ENCODE measurements at places on chromosomes 12 and 14.

DNA sequence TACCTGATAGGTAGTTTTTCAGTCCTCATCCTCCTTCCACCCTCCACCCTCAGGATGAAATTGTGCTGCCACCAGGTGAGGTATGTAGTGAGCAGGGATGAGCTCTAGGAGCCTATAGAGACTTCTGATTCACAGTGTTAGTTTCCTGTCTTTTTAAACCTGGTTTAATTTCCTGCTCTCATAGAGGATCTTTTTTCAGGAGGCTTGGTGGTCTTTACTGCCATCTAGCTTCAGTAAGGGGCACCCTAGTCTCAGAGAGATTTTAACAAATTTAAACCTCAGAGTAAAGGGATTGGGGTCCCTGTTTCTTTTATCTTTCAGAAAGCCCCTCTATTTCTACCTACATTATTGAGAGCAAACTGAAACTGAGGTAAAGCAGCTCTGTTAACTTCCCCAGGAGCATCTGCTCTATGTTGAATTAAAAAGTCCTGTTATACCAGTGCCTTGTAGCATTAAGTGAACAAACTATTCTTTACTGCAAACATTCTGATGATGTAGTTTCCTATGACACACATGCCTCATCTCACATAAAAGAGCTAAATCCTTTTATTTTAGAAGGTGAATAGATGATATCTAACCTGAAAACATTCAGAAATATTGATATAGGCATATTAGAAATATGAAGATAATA is 172.2 kb upstream of the DDHD1 start:
- DNase-seq = no peak

- no peak for DNase-seq
Observed at GRCh38 chr12:130709971-130710732, 5.9 kb downstream of the RIMBP2 start.

DNA sequence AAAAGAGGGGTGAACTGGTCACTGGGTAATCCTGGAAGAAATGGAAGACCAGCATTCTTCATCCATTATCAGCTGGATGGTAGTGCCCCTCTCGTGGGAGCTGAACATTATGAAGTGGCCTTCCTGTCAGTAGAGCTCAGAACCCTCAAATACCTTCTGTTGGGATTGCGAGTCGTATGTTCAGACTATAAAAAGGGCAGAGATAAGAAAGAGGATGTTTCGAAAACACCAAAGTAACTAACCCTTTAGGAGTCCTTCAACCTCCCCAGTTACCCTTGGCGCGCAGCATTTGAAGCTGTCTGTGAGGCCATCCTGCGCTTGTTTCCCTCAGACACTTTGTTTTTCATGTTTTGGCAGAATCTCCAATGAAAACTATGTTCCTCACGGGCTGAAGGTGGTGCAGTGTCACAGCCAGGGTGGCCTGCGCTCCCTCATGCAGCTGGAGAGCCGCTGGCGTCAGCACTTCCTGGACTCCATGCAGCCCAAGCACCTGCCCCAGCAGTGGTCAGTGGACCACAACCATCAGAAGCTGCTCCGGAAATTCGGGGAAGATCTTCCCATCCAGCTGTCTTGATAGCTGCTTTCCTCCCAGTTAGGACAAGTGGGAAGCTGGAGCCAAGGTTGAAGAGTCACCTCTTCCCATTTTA is 19.3 kb upstream of the GALNT16 start:
- no peak for DNase-seq

- DNase-seq = no peak
Observed at GRCh38 chr14:29075761-29076160, 309.2 kb downstream of the FOXG1 start.

- DNase-seq = no peak
Observed at GRCh38 chr12:124694846-124695497, 127.6 kb upstream of the NCOR2 start.

DNA sequence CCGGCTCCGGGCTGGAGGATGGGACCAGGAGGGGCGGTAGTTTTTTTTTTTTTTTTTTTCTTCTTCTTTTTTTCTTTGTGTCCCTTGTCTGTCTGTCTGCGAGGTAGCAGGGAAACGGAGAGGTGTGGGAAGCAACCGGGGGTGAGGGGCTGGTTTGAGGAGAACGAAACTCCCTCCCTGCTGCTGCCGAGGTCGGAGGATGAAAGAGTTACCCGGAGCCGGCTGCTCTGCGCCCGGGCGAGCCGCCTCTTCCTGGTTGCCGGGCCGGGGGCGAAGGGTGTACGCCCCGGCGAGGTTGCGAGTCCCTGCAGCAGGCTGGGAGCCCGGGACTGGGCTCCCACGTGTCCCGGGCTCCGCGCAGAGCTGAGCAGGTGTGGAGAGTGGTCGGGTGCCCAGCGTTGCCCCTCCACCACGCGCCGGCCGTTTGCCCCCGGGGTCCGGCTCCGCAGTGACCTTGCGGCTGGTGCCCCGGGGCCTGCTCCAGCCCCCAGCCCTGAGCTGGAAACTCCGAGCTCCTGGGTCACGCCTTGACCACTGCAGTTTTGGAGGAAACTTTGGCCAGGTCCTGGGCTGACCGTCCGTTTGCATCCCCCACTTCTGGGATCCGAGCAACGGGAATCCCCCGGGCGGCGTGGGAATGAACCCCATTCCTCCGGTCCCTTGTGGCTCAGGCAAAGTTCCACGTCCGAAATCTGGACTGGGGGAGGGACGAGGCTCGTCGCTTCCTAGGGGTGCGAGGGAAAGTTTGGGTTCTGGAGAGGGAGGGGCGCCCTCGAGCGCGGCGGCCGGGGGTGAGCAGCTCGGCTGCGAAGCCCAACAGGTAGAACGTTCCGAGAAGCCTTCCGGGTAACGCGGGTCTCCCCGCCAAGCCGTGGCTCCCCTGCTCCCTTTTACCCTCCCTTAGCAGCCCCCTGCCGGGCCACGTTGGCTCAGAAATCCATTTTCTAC is 1.3 kb downstream of the CHST11 start:
- DNase-seq = peak; percentile 51

DNA sequence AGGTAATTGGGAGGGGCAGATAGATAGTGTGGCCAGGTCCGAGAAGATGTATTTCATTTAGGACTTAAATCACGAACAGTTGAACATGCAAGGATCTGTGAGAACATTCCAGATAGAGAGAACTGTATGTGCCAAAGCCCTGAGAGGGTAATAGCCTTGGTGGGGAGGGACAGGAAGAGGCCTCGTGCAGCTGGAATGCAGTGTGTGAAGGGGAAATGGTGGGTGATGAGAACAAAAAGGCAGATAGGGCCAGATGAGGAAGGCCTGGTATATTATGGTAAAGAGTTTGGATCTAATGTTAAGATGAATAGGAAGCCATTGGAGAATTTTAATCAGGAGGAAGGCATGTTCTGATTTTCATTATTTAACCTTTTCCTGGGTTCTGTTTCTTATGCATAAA is 136.3 kb downstream of the TPH2 start:
- no peak for DNase-seq

DNA sequence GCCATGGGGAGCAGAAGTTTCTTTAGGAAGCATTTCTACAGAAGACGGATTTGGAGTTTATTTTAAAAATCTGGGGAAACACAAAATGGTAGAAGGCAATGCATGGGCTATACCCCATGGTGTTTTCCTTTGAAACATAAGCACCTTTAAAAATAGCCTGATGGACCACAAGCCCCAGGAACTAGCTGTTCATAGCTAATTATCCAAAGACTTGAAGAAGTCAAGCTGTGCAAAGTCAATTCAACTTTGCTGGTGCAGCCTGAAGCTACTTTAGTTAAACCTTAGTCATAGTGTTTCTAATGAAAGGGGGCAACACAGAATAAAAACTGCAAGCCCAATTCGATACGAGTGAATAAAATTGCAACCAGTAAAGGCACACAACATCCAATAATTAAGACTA is 732.5 kb downstream of the GALC start:
- no peak for DNase-seq
